Parietal lobe (tissue), 2 donors: ENCODE measurements at places on chromosomes 4 and X. TPM values are rescaled to one million over a fixed set of nuclear protein-coding genes. Genes with fewer than 3 reads are reported as not detected.

LNX1 gene
- total RNA-seq = 54.1 TPM

GPAT3 gene
- not detected for total RNA-seq

LARP1B gene
- total RNA-seq = 72.0 TPM

PAGE2B gene
- not detected for total RNA-seq

RNF128 gene
- total RNA-seq = 1.3 TPM

TRIML1 gene
- not detected for total RNA-seq

SAP30 gene
- 23.2 TPM for total RNA-seq

POU3F4 gene
- 18.8 TPM for total RNA-seq

SPATA18 gene
- total RNA-seq = 2.8 TPM

HMX1 gene
- total RNA-seq = 0.63 TPM
